HTR-8/SVneo (cell line): ENCODE measurements at places on chromosomes 11 and 22.
A peak's percentile ranks its signal among the peaks of the same experiment; 100 is the strongest.

DNA sequence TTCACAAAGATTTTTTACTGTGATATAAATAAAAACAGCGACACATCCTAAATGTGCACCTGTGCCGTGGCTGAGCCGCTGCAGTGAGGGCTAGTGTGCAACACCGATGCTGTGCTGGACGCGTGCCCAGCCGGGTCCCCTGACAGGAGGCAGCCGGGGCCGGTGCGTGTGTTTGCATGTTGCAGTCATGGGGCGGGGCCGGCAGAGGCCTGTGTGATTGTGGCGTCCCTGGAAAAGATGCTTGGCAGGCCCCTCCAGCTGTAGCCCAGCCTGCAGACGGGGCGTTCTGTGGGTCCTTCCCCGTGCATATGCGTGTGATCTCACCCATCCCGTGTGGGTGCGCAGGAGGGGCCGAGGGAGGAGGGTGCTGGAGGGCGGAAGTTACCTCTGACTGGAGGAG lies 30.6 kb downstream of the MUC6 start:
- DNase-seq, result no peak

GRCh38 chr11:66815646-66816045 lies 27.6 kb upstream of the RCE1 start:
- DNase-seq, result no peak

GRCh38 chr22:27959335-27960090 lies 40.5 kb upstream of the PITPNB start:
- DNase-seq, result no peak

GRCh38 chr11:9015677-9016076 lies 11.9 kb upstream of the NRIP3 start:
- DNase-seq, result peak; percentile 81

DNA sequence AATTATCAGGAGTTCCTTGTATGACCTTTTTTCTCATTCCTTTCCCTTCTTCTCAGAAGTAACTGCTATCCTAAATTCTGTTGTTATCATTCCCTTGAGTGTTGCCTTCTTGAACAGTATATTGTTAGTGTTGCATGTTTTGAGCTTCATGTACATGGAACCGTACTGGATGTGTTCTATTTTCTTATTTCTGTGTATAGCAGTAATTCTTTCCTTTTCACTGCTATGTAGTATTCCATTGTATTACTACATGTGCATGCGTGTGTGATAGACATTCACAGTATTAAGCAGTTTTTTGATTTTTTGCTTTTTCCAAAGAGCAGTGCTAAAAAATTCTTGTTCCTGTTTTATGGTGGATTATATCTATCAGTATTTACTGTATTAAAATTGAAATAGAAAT lies 90.3 kb upstream of the RAB1B start:
- DNase-seq, result no peak

GRCh38 chr11:77886401-77886800 lies 65.5 kb downstream of the AAMDC start:
- no peak for DNase-seq

GRCh38 chr11:26997378-26997777 lies 3.5 kb downstream of the FIBIN start:
- no peak for DNase-seq

DNA sequence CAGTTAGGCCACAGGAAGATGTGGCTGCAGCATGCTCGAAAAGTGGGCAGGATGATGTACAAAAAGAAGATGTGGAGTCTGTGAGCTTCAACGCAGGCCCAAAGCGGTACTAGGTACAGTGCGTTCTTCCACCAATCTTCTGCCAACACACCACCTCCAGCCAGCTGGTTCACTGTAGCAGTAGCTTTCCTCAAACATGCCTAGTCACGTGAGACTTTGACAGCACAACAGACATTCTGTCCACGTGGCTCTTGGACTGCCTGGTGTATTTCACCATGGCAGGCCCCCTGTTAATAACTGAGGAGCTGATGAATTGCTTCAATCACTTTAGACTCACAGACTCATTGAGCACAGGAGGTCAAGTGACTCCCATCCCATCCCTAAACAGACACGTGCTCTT lies 14.1 kb downstream of the SYN3 start:
- DNase-seq, result no peak

- no peak for DNase-seq
Measured at GRCh38 chr11:13762718-13763117, 94.2 kb downstream of the FAR1 start.

GRCh38 chr22:28241656-28242290 lies 322.7 kb upstream of the PITPNB start:
- DNase-seq, result no peak

- no peak for DNase-seq
Measured at GRCh38 chr11:102422817-102423712, 29.5 kb downstream of the TMEM123 start.

DNA sequence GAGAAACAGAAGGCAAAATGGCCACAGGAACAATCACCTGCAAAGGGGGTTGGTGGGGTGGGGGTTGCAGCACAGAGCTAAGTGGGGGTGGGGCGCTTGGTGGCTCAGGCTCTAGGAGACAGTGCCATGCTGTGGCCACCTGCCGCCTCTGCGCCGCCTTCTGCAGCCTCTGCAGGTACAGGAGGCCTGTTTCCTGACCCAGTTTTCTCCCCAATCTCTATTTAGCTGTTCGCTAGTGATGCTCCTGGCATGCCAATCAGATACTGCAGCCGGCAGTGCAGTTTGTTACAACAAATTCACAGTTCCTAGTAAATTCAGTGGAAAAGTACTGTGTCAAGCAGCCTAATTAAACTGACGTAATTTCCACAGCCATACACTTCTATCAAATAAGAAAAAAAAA lies 106.4 kb downstream of the SERGEF start:
- DNase-seq, result no peak

GRCh38 chr11:115579181-115579825 lies 75.1 kb upstream of the CADM1 start:
- no peak for DNase-seq

GRCh38 chr11:19979519-19979845 lies 180.8 kb downstream of the DBX1 start:
- DNase-seq, result no peak

DNA sequence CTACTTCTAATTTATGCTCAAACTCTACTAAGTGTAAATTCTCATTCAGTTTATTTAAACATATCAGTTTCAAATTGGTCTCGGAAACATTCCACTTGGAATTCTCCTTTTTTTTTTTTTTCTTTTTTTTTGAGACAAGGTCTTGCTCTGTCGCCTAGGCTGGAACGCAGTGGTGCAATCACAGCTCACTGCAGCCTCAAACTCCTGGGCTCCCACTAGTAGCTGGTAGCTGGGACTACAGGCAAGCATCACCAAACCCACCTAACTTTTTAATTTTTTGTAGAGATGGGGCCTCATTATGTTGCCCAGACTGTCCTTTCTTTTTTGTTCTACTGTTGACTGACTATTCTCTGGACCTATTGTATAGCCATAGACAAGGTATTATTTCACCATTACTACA lies 33.3 kb upstream of the CCDC81 start:
- no peak for DNase-seq
